ENCODE measurements at places on chromosomes 13 and 19. TPM values are rescaled to one million over a fixed set of nuclear protein-coding genes. Genes with fewer than 3 reads are reported as not detected.

DNA sequence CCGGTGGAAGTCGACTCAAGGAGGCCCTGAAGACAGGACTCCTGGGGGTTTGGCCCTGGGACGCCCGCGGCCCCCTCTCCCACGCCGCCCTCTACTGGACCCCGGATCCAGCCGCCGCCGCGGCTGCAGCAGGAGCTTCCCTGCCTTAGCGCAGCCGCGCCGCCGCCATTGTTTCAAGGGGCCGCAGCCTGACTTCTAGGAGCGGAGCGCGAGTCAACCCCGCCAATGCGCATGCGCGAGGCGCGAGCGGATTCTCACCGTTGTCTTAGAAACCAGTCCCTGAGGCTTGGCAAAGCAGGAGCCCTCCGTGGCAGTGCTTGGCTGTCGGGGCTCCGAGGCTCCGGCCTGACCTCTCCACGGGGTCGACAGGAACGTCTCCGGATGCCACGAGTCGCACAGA, 19.1 kb upstream of the ZNF420 start:
- DNase-seq = no peak
- no peak overlapping the region for H3K4me3 ChIP-seq
- peaks cover 4% of the 10 kb centered on the region for H3K36me3 ChIP-seq
- no peak overlapping the region for H3K27ac ChIP-seq

DNA sequence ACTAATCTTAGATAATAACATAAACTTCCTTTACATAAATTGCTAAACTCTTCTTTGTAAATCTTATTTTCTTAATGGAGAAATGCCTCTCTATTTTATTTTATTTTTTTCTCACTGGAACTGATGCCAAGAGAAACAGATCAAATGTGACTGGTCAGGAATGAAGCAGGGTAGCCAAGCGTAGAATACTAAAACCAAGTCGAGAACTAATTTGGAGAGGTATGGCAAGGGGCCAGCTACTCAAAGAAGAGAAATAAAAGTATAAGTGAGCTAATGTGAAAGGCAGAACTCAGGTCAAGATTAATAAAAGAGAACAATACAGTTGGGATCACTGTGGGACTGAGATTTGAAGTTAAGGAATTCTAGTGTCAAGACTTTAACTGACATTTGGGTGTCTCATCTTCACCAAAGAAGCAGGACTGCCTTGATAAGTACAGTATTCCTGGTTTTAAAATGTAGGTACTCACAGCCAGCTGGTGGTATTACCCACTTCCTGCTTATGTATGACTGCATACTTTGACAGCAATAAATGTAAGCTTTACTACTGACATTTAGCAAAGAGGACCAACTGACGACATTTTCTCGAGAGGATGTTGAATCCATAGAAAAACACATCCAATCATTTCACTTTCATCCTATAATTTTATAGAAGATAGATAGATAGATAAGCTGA, 1192.2 kb downstream of the EFNB2 start:
- H3K4me3 ChIP-seq = no peak overlapping the region
- H3K27me3 ChIP-seq = no peaks in the 10 kb centered on the region

- H3K27me3 ChIP-seq = no peaks in the 10 kb centered on the region
- H3K36me3 ChIP-seq = peaks cover 62% of the 10 kb centered on the region
- no peak for DNase-seq
- peaks cover 16% of the 10 kb centered on the region for H3K4me1 ChIP-seq
These were observed 930 bp downstream of the ZNF583 start for GRCh38 chr19:56405062-56405461.

- peaks cover 18% of the 10 kb centered on the region for H3K36me3 ChIP-seq
- H3K27me3 ChIP-seq = peaks cover 5% of the 10 kb centered on the region
- peak; percentile 95 for DNase-seq
- peak within 1 kb of the TSS; percentile 84 for H3K27ac ChIP-seq
- peak within 1 kb of the TSS; percentile 98 for H3K4me3 ChIP-seq
These were observed at the start of gene ZNF285 for GRCh38 chr19:44401139-44402115. Gene ZNF285, minus strand, starts transcription at chr19:44401608. Its CDS starts 4,395 bp downstream, at chr19:44397213.

GRCh38 chr13:65959305-65959704, 1270.8 kb downstream of the PCDH9 start:
- no peaks in the 10 kb centered on the region for H3K4me1 ChIP-seq
- H3K36me3 ChIP-seq = no peaks in the 10 kb centered on the region
- H3K27me3 ChIP-seq = no peaks in the 10 kb centered on the region
- no peak overlapping the region for H3K4me3 ChIP-seq
- DNase-seq = no peak
- no peak overlapping the region for H3K27ac ChIP-seq

GRCh38 chr13:106061781-106062180, 473.7 kb downstream of the EFNB2 start:
- no peak overlapping the region for H3K4me3 ChIP-seq
- no peaks in the 10 kb centered on the region for H3K27me3 ChIP-seq
- no peaks in the 10 kb centered on the region for H3K4me1 ChIP-seq
- no peak for DNase-seq
- H3K36me3 ChIP-seq = no peaks in the 10 kb centered on the region

DNA sequence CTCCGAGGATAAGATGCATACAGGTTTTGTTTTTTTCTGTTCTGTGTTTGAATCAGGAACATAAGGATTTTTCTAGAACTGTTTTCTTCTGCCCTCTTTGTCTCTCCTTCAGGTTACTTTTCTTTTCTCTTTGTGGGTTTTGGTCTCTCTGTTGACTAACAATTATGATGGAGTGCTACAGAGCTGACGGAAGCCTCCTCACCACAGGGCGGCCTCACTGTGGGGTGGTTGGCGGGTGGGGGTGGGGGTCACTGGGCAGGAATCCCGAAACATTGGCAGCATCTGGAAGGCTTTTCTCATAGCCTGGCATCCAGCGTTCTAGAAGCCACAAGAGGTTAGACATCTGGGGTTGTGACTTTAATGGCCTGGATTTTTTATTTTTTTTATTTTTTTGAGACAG, 12.0 kb upstream of the MATK start:
- no peaks in the 10 kb centered on the region for H3K4me1 ChIP-seq
- H3K27ac ChIP-seq = no peak overlapping the region
- no peaks in the 10 kb centered on the region for H3K36me3 ChIP-seq

DNA sequence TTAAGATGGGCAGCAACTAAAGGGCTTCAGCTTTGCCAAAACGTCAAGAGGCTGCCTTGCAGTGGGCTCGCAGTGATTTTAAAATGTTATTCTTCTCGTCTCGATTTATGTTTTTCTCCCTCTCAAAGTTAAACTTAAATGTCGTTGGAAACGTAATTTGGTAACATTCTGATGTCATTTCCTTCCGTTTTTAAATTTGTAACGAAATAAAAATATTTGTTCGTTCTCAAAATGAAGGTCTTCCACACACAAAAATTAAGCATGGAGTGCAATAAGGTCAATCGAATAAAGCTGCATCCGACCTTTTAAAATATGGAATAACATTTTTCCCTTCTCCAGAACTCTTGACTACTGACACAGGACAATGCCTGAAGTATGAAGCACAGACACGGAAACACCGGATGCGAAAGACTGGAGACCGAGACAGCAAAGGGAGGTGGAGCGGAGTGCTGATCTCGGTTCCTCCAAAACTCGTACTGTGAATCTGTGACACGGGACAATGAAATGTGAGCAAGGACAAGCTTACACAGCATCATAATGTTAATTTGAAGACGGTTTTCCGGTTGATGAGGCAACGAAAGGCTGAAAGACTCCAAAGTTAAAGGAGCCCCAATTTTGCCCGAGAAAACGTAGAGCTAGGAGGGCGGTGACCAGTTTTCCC, 850 bp downstream of the MTMR6 start:
- H3K4me3 ChIP-seq = peak overlapping the region; percentile 94
- H3K36me3 ChIP-seq = no peaks in the 10 kb centered on the region
- peaks cover 10% of the 10 kb centered on the region for H3K4me1 ChIP-seq

- peaks cover 11% of the 10 kb centered on the region for H3K36me3 ChIP-seq
- H3K4me1 ChIP-seq = peaks cover 25% of the 10 kb centered on the region
- DNase-seq = no peak
- H3K27me3 ChIP-seq = no peaks in the 10 kb centered on the region
- no peak overlapping the region for H3K27ac ChIP-seq
These were observed 122.0 kb downstream of the SIPA1L3 start for GRCh38 chr19:38028913-38029510.

Gene CPAMD8
- total RNA-seq = 42.9 TPM

Gene FUT1
- 15.0 TPM for total RNA-seq
